Fibroblast of the aortic adventitia (primary cell): ENCODE measurements at places on chromosomes 11 and 22. TPM values are rescaled to one million over a fixed set of nuclear protein-coding genes. Genes with fewer than 3 reads are reported as not detected.
A peak's percentile ranks its signal among the peaks of the same experiment; 100 is the strongest.

- DNase-seq, result peak; percentile 21
Measured at GRCh38 chr11:76077575-76078150, 128.6 kb downstream of the WNT11 start.

DNA sequence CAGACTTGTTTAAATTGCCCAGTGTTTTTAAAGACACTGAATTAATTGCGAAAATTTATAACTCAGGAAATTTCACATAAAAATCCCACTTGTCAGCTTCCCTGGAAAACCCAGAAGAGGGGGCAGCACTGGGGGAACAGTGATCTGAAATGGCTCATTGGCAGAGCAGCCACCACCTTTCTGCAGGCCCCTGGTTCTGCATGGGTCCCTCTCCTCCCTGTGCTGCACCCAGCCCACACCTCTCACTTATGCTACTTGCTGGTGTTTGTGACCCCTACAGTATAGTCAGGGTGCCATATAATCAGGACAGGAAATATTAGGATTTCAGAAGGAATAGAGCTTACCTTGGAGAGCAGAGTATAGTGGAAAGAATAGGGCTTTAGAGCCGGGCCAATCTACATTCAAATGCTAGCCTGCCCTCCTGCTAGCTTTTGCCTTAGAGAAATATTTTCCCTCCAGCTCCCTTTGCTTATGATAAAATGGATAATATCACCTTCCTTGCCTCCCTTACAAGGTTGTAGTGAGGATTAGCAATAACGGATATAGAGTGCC, 28.5 kb upstream of the C11orf96 start:
- no peak for DNase-seq

DNA sequence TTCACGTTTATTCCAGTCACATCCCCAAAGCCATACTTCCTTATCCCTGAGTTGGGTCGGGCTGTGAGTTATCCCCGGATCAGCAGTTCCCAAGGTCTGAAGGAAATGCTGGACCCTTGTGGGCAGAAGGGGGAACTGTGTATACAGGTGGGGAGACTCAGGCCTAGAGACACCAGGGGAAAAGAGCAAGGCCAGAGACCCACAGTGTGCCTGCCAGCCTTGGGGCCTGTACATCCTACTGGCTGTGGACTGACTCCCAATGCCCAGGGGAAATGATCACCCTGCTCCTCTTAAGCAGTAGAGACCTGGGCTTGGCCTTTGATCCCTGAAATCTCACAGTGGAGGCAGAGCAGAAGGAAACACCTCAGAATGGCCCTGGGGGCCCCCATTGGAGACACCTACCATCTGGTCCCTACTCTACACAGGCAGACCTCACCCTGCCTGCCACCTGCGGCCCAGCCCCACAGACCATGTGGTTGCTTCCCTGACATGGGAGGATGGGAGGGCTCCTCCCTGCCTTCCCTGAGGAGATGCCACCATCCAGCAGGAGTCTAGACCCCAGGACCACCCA, 1.3 kb downstream of the SELENOM start:
- DNase-seq, result no peak

Gene GPR83
- not detected in 2 replicates for total RNA-seq

Gene PRR5L
- total RNA-seq, result 0.54 and 20.8 TPM in 2 replicates

Gene JAM3
- total RNA-seq, result 61.6 and 63.0 TPM in 2 replicates

GRCh38 chr22:27097933-27098332, 440.5 kb downstream of the MIAT start:
- no peak for DNase-seq

Gene C11orf86
- not detected in 2 replicates for total RNA-seq

- DNase-seq, result no peak
Measured at GRCh38 chr11:35394941-35395340, 24.4 kb downstream of the SLC1A2 start.

- DNase-seq, result no peak
Measured at GRCh38 chr11:128906185-128907050, 15.3 kb downstream of the KCNJ5 start.

- DNase-seq, result no peak
Measured at GRCh38 chr11:124732230-124732629, 7.5 kb upstream of the NRGN start.

- no peak for DNase-seq
Measured at GRCh38 chr11:85756401-85757200, 54.3 kb downstream of the SYTL2 start.

- no peak for DNase-seq
Measured at GRCh38 chr11:57502376-57502775, 13.1 kb downstream of the SLC43A1 start.
